Stimulated activated CD4-positive, alpha-beta T cell treated with anti-CD3 and anti-CD28 coated beads, TNF-alpha, amount 100 ng/mL, for 4 hours (primary cell): ENCODE measurements at places on chromosomes 2 and 18.

DNA sequence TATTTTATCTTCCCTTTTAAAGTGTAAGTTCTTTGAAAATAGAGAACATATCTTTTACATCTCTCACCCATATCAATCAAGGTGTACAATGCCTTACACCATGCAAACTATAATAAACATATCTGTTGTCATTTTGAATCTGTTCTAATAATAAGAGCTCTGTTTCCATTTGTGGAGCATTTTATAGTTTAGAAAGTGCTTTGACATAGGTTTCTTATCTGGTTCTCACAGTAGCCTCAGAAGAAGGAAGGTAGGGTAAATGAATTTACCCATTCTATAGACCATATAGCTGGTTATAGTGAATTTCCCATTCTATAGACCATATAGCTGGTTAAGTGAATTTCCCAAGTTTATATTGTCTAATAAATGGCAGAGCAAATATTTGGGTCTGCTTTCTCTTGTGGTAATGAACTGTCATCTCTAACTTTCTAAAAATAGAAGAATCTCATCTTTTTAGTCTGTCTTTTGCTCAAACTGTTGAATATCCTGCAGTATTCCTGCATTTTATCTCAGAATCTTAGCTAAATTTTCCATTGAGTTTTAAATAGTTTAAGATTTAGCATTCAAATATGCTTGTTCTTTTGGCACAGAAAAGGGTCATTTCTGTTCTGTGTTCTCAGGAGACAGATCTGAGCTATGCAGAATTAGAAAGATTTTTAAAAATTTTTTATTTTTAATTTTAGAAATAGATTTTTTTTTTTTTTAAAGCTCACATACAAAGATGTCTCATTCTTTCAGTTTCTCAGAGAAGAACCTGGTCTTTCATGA lies 80.7 kb upstream of the STON1 start:
- DNase-seq: no peak

DNA sequence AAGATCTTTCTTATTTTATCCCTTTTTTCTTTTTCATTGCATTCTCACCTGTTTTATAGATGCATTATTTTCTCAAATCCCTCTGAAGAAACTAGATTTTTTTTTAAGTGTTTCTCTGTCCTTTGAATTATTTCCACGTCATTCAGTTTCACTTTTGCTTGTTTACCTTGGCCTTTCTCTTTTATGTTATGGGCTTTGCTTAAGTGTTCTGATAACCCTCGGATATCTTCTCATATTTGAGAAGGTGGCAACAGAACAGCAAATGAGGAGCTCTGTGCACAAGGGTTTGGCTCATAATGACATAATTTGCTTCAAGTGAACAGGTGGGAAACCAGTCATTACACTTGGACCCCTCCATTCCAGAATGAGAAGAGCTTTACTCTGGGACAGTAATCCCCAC lies 111.9 kb downstream of the C1D start:
- DNase-seq: no peak

DNA sequence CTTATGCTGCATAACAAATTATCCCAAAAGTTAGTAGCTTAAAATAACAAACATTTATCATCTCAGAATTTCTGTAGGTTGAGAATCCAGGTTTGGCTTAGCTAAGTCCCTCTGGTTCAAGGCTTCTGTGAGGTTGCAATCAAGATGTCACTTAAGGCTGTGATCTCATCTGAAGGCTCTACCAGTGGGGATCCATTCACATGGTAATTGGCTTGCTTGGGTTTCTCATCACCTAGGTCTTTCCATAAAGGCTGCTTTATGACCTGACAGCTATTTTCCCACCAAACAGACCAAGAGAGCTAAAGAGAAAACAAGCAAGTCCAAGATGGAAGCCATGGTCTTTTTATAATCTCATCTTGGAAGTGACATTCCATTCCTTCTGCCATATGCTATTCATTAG lies 137.3 kb downstream of the DTNA start:
- no peak for DNase-seq

- no peak for DNase-seq
Measured at GRCh38 chr2:109216332-109216731, 87.3 kb downstream of the SH3RF3 start.

- no peak for DNase-seq
Measured at GRCh38 chr18:78378403-78378802, 601.2 kb upstream of the SALL3 start.

- no peak for DNase-seq
Measured at GRCh38 chr2:199488772-199489400, 31.1 kb upstream of the SATB2 start.

GRCh38 chr2:72929010-72929409 lies 11.7 kb downstream of the EMX1 start:
- no peak for DNase-seq
